ENCODE measurements at places on chromosomes 7 and 10. TPM values are rescaled to one million over a fixed set of nuclear protein-coding genes. Genes with fewer than 3 reads are reported as not detected.

- H3K36me3 ChIP-seq: no peaks in the 10 kb centered on the region
- H3K4me1 ChIP-seq: peaks cover 5% of the 10 kb centered on the region
- H3K27ac ChIP-seq: peak overlapping the region; percentile 91
- peak overlapping the region; percentile 77 for H3K4me3 ChIP-seq
- DNase-seq: peak; percentile 87
- H3K27me3 ChIP-seq: peaks cover 12% of the 10 kb centered on the region
Measured at GRCh38 chr10:58513188-58514110, 777 bp downstream of the BICC1 start.

GRCh38 chr10:68876246-68877138 is 24.6 kb upstream of the DDX50 start:
- H3K4me3 ChIP-seq: no peak overlapping the region
- no peaks in the 10 kb centered on the region for H3K27me3 ChIP-seq
- no peaks in the 10 kb centered on the region for H3K4me1 ChIP-seq
- no peak for DNase-seq

- H3K27ac ChIP-seq: peak overlapping the region; percentile 66
- peak; percentile 69 for DNase-seq
- H3K36me3 ChIP-seq: no peaks in the 10 kb centered on the region
- peak overlapping the region; percentile 58 for H3K4me3 ChIP-seq
- peaks cover 26% of the 10 kb centered on the region for H3K4me1 ChIP-seq
- peaks cover 9% of the 10 kb centered on the region for H3K27me3 ChIP-seq
Measured at GRCh38 chr10:89207801-89208551, 859 bp upstream of the CH25H start.

GRCh38 chr7:45052011-45052410 is 36.8 kb downstream of the NACAD start:
- peaks cover 19% of the 10 kb centered on the region for H3K36me3 ChIP-seq
- DNase-seq: peak; percentile 12
- H3K4me1 ChIP-seq: no peaks in the 10 kb centered on the region
- no peaks in the 10 kb centered on the region for H3K27me3 ChIP-seq
- no peak overlapping the region for H3K4me3 ChIP-seq

- H3K4me3 ChIP-seq: peak overlapping the region; percentile 74
- H3K36me3 ChIP-seq: no peaks in the 10 kb centered on the region
- no peaks in the 10 kb centered on the region for H3K27me3 ChIP-seq
- peak overlapping the region; percentile 98 for H3K27ac ChIP-seq
- peaks cover 56% of the 10 kb centered on the region for H3K4me1 ChIP-seq
Measured at GRCh38 chr10:79069325-79070080, 737 bp downstream of the ZMIZ1 start.

- no peak overlapping the region for H3K27ac ChIP-seq
- DNase-seq: no peak
- H3K4me1 ChIP-seq: no peaks in the 10 kb centered on the region
Measured at GRCh38 chr7:131972251-131972650, 415.8 kb upstream of the PODXL start.

GRCh38 chr7:81573128-81573527 is 196.7 kb downstream of the HGF start:
- DNase-seq: no peak
- H3K27ac ChIP-seq: no peak overlapping the region
- H3K4me3 ChIP-seq: no peak overlapping the region
- no peaks in the 10 kb centered on the region for H3K36me3 ChIP-seq

GRCh38 chr7:134660242-134660785 is 13.7 kb downstream of the BPGM start:
- H3K27me3 ChIP-seq: no peaks in the 10 kb centered on the region
- H3K4me1 ChIP-seq: peaks cover 11% of the 10 kb centered on the region
- H3K27ac ChIP-seq: no peak overlapping the region
- DNase-seq: no peak
- H3K36me3 ChIP-seq: peaks cover 11% of the 10 kb centered on the region

- H3K4me1 ChIP-seq: no peaks in the 10 kb centered on the region
- DNase-seq: no peak
- no peak overlapping the region for H3K27ac ChIP-seq
Measured at GRCh38 chr7:108037140-108037539, 34.2 kb upstream of the LAMB1 start.

- H3K4me3 ChIP-seq: no peak overlapping the region
- no peaks in the 10 kb centered on the region for H3K4me1 ChIP-seq
- H3K27ac ChIP-seq: no peak overlapping the region
- no peak for DNase-seq
Measured at GRCh38 chr7:77811516-77812289, 13.1 kb downstream of the PHTF2 start.

DNA sequence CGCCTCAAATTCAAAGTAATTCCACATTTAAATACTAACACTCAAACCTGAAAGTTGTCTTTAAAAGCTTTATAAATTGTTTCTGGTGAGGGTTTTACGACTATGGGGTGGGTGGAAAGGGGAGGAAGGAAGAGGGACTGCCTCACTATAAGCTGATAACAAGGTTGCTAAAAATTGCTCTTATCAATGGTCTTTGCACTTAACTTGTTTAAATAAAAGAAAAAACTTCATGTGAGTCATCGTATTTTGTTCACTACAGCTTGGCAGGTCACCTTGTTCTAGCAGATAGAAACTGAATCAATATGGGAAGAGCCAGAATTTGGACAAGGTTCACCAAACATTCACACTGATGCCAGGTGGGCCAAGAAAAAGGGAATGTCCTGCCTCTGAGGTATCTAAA is 129.2 kb downstream of the TES start:
- H3K4me1 ChIP-seq: peaks cover 8% of the 10 kb centered on the region
- H3K27me3 ChIP-seq: no peaks in the 10 kb centered on the region
- H3K4me3 ChIP-seq: no peak overlapping the region
- no peak for DNase-seq
- no peak overlapping the region for H3K27ac ChIP-seq
- H3K36me3 ChIP-seq: no peaks in the 10 kb centered on the region

DNA sequence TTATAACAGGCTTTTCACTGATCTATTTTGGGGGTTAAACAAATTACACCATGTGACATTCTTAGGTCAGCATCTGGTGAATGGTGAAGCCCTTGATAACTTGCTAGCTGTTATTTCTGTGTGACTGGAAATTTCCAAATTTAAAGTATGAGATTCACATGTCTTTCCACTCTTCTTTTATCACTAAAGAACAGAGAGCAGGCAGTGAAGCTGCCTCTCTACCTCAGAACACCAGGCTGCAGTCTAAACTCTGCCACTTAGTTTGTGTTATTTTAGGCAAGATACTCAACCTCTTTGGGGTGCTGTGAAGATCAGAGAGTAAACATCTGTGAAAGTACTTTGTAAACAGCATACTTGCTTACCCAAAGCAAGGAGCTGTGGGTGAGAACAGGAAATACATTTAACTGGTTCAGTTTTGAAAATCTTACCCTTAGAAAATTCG is 15.5 kb upstream of the SP4 start:
- H3K27ac ChIP-seq: no peak overlapping the region
- H3K27me3 ChIP-seq: no peaks in the 10 kb centered on the region
- no peaks in the 10 kb centered on the region for H3K36me3 ChIP-seq
- no peak overlapping the region for H3K4me3 ChIP-seq

DNA sequence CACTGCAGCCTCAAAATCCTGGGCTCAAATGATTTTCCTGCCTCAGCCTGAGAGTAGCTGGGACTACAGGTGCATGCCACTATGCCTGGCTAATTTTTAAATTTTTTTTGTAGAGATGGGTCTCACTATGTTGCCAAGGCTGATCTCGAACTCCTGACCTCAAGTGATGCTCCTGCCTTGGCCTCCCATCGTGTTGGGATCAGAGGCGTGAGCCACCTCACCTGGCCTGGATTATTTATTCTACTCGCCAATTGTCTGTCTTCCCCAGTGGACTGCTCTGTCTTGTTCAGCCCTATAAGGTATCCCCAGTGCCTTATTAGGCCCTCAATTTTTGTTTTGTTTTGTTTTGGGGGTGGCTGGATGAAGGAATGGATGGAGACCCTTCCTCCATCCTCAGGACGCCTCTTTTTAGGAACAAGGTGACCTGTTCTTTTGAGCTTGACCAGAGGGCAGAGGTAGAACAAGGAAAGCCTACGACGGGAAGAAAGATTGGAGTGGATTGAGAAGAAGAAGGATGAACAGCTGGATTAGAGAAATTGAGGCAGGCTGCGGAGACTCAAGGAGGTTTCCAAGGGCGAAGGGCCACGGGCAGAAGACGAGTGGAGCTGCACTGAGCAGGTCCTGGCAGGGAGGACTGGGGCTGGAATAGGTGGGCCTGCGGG is 541 bp upstream of the DENND10 start:
- no peaks in the 10 kb centered on the region for H3K36me3 ChIP-seq
- no peaks in the 10 kb centered on the region for H3K27me3 ChIP-seq
- H3K4me3 ChIP-seq: peak overlapping the region; percentile 96
- H3K4me1 ChIP-seq: peaks cover 49% of the 10 kb centered on the region
- DNase-seq: no peak

DNA sequence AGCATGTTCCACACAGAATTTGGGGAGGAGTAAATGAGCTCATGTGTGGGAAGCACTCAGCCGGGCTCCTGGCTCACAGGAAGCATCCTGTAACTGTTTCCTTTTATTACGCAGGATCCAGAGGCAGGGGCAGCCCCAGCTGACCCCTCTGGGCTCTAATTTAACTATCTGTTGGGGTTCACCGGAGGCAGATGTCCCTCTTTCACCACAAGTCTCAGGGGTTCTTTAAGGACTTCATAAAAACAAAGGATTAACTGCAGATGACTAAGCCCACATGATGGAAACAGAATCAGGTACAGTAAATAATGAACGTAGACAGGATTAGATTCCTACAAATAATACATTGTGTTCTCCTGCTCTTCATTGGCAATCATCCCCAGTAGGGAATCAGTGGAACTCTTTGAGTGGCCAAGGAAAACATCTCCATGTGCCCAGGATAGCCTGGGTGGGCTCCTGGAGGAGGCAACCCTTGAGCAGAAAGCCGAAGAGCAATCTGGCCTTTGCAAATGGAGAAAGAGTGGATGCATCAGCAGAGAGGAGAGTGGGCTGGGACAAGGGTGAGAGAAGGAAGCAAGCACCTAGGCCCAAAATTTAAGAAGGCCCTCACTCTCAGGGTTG is 24.6 kb downstream of the TBXAS1 start:
- no peak overlapping the region for H3K4me3 ChIP-seq
- DNase-seq: no peak
- H3K27me3 ChIP-seq: no peaks in the 10 kb centered on the region
- peak overlapping the region; percentile 42 for H3K27ac ChIP-seq

- H3K27ac ChIP-seq: no peak overlapping the region
- H3K36me3 ChIP-seq: no peaks in the 10 kb centered on the region
- no peaks in the 10 kb centered on the region for H3K4me1 ChIP-seq
Measured at GRCh38 chr10:113538151-113538550, 14.7 kb upstream of the HABP2 start.

GRCh38 chr10:117259279-117259678 is 18.4 kb downstream of the SLC18A2 start:
- H3K27me3 ChIP-seq: peaks cover 41% of the 10 kb centered on the region
- H3K4me3 ChIP-seq: no peak overlapping the region
- no peaks in the 10 kb centered on the region for H3K36me3 ChIP-seq
- no peak overlapping the region for H3K27ac ChIP-seq
- no peaks in the 10 kb centered on the region for H3K4me1 ChIP-seq

GRCh38 chr10:127888521-127889312 is 4.0 kb downstream of the CLRN3 start:
- peaks cover 10% of the 10 kb centered on the region for H3K27me3 ChIP-seq
- H3K27ac ChIP-seq: peak overlapping the region; percentile 1

DNA sequence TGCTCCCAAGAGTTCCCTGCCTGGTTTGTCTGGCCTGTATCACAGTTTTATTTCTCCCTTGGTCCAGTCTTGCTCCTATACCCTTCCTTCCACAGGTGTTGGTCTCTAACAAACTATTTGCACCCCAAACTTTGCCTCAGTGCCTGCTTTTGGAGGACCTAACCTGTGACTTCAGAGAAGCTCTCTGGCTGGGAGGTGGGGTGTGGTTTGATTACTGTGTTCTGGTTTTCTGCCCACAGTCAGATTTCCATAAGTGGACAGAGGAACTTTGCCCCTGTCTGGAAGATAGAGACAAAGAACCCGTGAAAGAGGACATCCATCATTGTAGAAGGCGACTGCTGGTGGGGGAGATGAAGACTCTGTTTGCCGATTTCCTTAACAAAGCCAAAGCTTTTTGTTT is 55.8 kb upstream of the TRIL start:
- no peak for DNase-seq
- no peaks in the 10 kb centered on the region for H3K36me3 ChIP-seq
- H3K27ac ChIP-seq: no peak overlapping the region
- H3K4me1 ChIP-seq: no peaks in the 10 kb centered on the region

- peak overlapping the region; percentile 29 for H3K4me3 ChIP-seq
- H3K27me3 ChIP-seq: no peaks in the 10 kb centered on the region
- DNase-seq: peak; percentile 56
- H3K27ac ChIP-seq: no peak overlapping the region
- no peaks in the 10 kb centered on the region for H3K36me3 ChIP-seq
- H3K4me1 ChIP-seq: peaks cover 22% of the 10 kb centered on the region
Measured at GRCh38 chr10:80540981-80541750, 3.5 kb downstream of the SH2D4B start.

- H3K27me3 ChIP-seq: no peaks in the 10 kb centered on the region
- DNase-seq: no peak
- no peaks in the 10 kb centered on the region for H3K36me3 ChIP-seq
- no peak overlapping the region for H3K4me3 ChIP-seq
Measured at GRCh38 chr7:153385502-153385901, 626.0 kb downstream of the ACTR3B start.

DNA sequence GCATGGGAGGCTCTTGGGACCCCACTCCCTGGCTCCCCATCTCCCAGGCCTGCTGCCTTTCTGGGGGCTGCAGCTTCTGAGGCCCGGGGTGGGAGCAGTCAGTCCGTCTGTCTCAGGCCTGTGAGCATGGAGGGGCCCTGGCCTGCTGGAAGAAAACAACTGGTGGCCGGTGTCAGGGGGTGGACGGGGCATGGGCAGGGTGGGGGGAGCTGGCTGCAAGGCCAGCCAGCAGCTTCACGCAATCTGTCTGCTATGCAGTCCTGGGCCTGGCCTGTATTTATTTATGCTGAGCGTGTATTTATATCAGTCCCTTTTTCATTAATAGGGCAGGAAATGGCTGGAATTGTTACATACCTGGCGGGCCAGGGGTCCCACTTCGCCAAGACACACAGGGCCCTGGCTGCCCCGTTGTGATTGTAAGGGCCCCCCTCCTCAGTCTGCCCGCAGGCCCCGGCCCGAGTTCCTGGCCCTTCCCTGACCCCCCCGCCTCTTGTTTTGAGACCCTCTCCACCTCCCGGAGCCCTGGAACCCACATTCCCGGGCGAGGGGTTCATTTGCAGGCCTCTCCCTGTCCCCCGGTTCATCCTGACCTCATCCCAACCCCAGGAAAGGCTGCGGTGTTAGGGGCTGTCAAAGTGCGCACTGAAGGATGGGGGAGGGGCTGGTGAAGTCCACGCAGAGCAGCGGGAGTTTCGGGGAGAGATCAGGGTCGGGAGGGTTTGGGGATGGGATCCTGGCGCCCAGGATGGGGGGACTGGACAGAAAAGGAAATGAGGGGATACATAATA is 8.2 kb downstream of the TMEM270 start:
- no peaks in the 10 kb centered on the region for H3K36me3 ChIP-seq
- DNase-seq: no peak
- no peak overlapping the region for H3K4me3 ChIP-seq
- H3K27me3 ChIP-seq: no peaks in the 10 kb centered on the region
- H3K4me1 ChIP-seq: peaks cover 18% of the 10 kb centered on the region
- H3K27ac ChIP-seq: no peak overlapping the region

The ADCYAP1R1 gene
- total RNA-seq: 0.64 TPM

The DLG5 gene
- 118 TPM for total RNA-seq

The ABCB1 gene
- total RNA-seq: 0.79 TPM

The CAV2 gene
- total RNA-seq: 73.8 TPM

The SFRP5 gene
- 2.2 TPM for total RNA-seq

The LAMB4 gene
- 268 TPM for total RNA-seq

The CCL26 gene
- not detected for total RNA-seq

The GPR146 gene
- total RNA-seq: 24.1 TPM

The EEF1AKMT2 gene
- 23.8 TPM for total RNA-seq

The TUBAL3 gene
- total RNA-seq: not detected

All from suprapubic skin (tissue), 4 donors.